T-helper 2 cell (primary cell): ENCODE measurements at places on chromosomes 3 and 15.

DNA sequence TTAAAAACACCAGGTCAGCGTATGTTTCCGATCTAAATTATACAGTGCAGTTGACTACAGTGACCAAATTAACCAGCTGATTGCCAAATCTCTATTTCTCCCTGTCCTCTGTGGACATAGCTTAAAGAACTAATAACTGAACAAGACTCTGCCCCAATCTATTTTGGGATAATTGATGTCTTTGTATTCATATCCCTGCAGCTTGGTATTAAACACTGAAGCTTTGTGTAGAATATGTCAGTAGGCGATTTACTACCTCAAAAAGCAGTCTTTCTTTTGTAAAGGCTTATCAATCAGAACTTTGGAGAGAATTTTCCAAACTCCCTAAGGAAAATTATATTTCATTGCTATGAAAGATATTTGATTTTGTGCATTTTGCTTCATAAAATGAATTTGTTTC, 258.2 kb downstream of the SOX2 start:
- no peak for DNase-seq

DNA sequence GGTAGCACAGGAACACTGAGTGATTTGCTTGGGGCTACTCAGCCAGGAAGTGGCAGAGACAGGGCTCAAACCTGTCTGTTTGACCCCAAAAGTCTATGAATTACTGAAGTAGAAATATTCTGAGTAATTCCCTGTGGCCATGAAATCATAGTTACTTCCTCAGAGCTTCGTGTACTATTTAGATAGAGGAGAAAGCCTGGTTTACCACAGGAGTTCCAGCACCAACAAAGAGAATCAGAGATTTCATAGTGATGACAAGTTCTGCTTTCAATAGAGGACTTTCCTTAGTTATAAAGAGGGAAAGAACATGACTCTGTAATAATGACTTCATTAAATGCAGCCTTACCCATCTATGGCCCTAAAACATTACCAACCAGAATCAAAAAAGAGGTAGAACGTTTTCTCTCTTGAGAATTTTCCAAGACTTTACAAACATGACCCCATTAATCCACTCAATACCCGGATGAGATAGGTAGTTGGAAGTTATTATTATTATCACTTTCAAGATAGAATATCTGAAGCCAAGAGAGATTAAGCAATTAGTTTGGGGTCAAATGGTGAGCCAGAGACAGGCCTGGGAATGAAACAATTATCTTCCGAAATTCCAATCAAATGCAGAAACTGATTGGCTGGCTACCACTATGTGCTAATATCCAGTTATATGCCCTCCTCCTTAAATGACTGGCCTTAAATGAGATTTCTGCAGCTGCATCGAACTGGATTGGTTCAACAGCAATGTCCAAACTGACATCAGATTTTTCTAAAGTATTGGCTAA, 13.6 kb upstream of the WNT5A start:
- DNase-seq: no peak

- no peak for DNase-seq
Observed at GRCh38 chr3:41522612-41523011, 323.3 kb downstream of the CTNNB1 start.

DNA sequence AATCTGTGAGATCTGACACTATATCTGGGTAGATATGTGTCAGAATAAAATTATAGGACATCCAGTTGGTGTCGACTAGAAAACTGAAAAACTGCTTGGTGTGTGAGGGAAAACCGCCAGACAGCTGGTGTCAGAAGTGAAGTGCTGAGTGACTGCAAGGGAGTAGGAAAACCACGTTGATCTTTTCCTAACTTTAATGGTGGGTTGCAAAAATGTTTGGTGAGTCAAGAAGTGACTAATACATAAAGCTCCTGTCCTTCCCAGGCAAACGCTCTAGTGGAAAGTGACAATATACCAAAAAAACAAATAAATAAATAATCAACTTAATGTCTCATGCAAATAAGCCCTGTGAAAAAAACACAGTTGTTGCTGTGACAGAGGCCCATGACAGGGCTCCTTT, 7.3 kb upstream of the CD96 start:
- no peak for DNase-seq

GRCh38 chr3:170603770-170604510, 18.1 kb upstream of the SLC7A14 start:
- no peak for DNase-seq

DNA sequence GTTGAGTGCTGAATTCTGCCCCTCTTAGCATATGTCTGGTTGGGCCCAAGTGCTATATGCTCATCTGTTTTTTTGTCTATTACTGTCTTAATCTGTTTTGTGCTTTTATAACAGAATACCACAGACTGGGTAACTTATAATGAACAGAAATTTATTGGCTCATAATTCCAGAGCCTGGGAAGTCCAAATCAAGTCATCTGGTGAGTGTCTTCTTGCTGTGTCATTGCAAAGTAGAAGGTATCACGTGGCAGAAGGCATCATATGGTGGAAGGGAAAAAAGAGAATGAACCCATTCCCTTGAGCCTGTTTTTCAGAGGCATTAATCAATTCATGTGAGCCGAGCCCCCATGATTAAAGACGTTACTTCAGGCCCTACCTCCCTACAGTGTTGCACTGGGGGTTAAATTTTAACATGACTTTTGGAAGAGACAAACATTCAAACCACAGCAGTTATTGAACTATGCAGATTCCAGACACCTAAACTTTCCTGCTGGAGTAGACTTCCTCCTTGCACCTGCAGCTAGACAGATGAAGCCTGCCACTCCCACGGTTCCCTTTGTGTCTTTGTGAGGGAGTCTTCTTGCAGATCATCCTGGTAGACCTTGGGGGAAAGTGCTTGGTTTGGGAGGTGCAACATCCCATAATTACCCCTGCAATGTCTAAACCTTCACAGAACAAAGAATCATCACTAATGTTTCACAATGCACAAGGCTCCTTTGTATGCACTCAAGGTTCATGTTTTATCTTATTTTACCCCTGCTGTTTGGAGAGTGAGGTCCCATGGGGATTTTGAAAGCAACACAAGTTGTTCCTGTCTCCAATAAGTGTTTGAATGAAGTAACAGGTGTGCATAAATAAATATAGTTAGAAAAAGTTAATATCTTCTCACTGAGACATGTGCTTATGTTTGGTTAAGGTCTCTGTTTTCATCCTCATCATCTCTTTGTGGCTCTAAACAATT, 64.7 kb upstream of the XCR1 start:
- DNase-seq: no peak

GRCh38 chr15:54575586-54575985, 597.3 kb downstream of the UNC13C start:
- no peak for DNase-seq

DNA sequence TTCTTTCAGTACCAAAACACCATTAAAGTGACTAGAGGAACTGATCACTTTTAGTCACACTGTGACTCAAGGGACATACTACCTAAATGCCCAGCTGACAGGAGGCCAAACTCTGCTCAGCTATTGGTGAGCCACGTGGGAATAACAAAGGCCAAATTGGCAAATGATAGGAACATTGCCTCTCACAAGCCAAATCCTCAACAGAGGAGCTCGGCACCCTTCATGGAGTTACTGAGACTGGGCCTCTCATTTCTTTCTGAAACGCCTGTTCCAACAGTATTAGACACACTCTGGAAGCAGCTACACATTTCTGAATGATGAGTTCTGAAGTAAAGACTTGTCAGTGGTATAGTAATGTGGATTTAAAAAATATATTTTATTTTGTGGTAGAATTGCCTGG, 166.0 kb upstream of the COL8A1 start:
- no peak for DNase-seq

GRCh38 chr15:80251428-80252120, 439 bp downstream of the CTXND1 start:
- no peak for DNase-seq

DNA sequence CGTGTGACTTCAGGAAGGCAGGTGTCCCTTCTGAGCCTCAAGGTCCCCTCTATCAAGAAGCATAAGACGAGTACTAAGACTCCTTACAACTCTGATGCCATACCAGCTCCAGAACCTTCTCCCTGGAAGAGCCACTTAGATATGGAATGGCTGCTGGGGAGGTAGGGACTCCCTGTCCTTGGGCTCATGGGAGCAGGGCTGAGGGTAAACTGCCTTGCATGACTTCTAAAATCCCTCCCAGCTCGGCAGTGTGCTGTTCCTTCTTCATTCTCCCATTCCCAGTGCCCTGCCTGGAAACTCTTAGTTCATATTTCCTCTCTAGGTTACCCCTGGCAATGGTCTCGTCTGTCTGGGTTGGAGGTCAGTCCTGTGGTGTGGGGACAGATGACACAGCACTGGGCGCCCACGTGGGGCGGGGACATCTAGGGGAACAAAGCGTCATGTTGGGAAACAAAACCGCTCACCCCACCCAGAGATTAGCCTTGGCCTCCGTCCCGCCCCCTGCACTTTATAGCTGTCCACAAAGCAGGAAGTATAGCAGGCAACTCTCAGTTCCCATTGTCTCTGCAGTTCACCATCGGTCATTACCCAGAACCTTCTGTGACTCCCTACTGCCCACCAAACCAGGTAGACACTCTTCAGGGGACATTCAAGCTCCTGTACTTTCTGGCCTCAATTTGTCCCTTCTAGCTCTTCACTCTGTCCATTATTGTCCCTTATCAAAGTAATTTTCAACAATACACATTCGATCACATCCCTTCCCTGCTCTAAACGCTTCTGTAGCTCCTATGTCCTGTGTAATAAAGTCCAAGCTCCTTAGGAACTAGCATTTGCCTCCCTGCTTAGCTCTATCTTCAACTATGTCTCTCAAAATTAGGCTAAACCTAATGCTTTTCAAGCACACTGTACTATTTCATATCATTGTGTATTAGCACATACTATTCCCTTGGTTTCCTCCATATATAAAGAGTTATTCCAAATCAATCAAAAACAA, 73.8 kb downstream of the IQSEC1 start:
- no peak for DNase-seq

- DNase-seq: no peak
Observed at GRCh38 chr3:140438736-140439470, 239.0 kb upstream of the TRIM42 start.

GRCh38 chr3:19363071-19363470, 214.8 kb downstream of the KCNH8 start:
- no peak for DNase-seq

- DNase-seq: no peak
Observed at GRCh38 chr3:85592256-85592655, 633.5 kb downstream of the CADM2 start.

GRCh38 chr15:25971053-25971452, 107.9 kb upstream of the ATP10A start:
- DNase-seq: no peak

DNA sequence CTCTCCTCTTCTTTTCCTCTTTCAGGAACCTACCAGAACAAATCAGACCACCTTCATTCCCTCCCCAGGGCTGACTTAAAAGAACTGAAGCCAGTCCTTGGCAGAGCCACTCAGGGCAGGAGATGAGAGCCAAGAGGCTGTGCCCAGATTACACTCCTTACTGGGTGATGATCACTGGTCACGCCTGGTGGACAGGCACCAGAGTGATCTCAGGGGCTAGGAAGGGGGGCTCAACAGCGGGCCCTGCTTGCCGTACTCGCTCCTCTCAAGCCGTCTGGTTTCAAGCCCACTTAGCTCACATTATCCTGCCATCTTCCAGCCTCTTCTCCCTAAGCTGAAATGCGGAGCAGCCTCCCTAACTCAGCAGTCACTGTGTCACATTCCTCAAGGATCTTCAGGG, 1.7 kb upstream of the FAH start:
- no peak for DNase-seq

GRCh38 chr3:43373560-43373928, 87.2 kb downstream of the SNRK start:
- no peak for DNase-seq

DNA sequence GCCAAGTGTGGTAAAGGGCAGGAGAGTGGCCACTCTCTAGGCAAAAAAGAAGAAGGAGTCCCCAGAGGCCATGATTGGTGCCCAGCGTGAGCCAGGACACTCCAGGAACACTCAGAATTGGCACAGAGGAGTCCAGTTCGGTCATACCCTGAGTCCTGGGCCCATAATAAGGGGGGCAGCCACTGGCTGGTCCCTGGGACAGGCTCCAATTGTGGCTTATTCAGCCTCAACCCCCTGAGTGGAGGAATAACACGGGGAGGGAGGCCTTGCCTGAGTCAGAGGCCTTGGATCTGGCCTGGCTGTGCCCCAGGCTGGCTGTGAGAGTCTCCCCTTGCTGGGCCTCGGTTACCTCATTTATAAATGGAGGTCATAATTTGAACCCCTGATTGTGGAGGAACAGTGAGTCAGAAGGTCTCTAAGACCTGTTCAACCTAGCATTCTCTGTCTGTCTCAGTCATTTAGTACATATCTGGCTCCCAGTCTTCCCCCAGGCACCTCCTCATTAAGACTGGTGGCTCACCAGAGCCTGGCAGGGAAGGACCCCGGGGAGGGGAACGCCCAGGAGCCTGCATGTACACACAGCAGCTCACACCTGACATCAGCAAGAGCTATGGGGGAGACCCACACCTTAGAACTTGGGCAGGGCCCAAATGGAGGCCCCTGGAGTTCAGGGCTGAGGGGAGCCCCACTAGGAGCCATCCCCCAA, 95.9 kb upstream of the ATP2B2 start:
- DNase-seq: no peak

GRCh38 chr3:80018375-80018774, 250.6 kb upstream of the ROBO1 start:
- no peak for DNase-seq

GRCh38 chr3:123447749-123448517, 957 bp downstream of the ADCY5 start:
- peak; percentile 17 for DNase-seq

- no peak for DNase-seq
Observed at GRCh38 chr3:183930086-183930485, 45.4 kb upstream of the PARL start.

GRCh38 chr15:73388256-73388781, 19.6 kb upstream of the HCN4 start:
- DNase-seq: no peak

- DNase-seq: no peak
Observed at GRCh38 chr15:74240002-74240568, 4.0 kb downstream of the CCDC33 start.

DNA sequence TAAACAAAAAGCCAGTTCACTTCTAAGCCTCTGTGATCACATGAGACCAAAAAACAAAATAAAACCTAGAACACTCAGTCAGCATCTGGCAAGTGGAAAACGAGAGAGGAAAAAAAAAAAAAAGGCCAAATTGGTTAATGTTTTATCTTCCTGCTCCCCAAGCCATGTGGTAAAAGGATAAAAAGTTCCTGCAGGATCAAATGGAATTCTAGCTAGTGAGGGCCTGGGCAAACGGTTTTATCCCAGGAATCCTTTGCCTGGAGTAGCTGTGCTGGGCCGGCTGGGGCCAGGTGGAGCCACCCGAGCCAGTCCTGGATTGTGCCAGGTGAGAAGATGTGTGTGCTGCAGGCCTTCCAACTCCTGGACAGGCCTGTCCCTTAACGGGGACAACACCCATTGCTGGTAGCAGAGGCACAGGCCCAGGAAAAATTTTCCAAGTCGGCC, 13.2 kb downstream of the SMAD6 start:
- DNase-seq: no peak

DNA sequence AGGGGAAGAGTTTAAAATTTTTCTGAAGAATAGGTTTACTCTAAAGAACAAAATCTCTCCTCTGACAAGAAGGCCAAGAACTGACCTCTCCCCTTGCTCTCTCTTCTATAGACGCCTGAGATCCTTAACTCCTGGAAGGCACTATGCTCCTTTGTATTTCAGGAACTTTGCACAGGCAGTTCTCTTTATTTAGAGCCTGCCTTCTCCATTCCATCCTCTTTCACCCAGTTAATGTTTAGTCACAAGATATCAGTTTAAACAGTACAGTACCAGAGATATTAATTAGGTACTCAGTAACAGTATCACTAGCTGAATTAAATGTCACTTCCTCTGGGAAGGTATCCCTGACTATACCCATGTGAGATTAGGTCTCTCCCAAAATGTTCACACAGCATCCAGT, 33.5 kb downstream of the HERC1 start:
- no peak for DNase-seq

GRCh38 chr3:9019259-9019961, 56.1 kb upstream of the RAD18 start:
- no peak for DNase-seq
